ENCODE measurements at places on chromosomes 7 and 10.

DNA sequence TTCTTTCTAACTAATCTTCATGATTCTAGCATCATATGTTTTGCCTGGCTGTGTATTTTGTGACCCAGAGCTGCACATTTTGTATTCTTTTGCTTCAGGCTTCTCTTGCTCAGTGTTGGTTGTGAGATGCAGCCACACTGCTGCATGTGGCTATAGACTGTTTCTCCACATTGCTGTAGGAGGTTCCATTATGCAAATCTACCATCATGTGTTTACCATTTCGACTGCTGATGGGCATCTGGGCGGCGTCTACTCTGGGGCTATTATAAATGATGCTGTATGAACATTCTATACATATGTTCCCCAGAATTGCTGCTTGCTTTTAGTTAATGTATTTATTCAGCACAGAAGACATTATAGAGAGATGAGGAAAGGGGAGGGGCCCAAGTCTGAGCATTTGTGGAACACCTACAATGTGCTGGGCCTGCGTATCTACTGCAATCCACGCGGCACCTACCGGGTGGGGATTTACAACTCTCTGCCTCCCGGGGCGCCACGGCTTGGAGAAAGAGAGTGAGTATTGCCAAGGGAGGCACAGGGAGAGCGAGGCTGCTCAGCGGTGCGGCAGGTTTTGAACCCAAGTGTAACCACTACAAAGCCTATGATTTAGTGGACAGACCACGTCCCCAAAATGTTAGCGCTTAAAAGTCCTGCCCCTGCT lies 172.5 kb downstream of the PRKAG2 start:
- DNase-seq: no peak

DNA sequence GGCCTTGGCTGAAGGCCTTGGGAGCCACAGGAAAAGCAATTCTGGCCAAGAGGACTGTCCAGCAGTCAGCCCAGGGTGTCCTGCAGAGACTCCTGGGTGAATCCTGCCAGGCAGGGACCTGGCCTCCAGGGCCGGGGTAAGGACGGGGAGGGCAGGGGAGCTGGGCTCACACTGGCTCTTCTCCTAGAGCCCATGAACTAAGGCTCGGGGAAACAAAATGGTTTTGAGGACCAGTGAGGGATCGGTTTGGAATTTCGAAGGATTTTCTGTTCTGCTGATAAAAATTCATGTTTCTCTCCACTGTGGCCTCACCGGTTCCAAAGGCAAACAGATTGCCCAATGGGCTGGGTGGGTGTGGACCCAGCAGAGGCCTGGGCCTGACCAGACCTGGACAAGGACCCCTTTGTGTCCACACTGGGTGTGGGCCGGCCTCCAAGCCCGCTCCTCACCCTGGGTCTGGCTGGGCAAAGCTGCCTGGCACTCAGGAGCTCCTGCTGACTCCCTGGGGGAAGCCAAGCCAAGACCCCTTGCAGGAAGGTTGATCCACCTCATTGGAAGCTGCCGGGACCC lies 27.3 kb downstream of the FAM20C start:
- DNase-seq: no peak

DNA sequence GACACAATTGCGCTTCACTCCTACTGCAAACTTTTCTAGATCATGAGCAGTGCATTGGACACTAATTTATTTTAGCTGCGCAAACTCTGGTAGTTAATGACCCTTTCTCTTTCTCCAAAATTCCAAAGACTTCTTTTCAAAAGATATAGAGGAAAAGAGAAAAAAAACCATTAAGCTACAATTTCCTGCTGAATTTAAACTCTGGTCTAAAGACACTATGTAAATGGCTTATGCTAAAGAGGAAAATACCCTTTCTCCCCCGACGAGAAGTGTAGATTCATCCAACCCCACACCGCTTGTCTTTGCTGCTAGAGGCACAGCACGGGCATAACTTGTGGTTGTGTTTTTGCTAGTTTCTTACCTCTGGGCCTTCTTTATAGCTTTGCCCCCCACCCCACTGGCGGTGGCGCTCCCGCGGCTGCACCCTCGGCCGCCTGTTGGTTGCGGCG lies 84.1 kb downstream of the SNX10 start:
- DNase-seq: no peak

- DNase-seq: no peak
Observed at GRCh38 chr7:115066634-115067033, 144.7 kb downstream of the MDFIC start.

DNA sequence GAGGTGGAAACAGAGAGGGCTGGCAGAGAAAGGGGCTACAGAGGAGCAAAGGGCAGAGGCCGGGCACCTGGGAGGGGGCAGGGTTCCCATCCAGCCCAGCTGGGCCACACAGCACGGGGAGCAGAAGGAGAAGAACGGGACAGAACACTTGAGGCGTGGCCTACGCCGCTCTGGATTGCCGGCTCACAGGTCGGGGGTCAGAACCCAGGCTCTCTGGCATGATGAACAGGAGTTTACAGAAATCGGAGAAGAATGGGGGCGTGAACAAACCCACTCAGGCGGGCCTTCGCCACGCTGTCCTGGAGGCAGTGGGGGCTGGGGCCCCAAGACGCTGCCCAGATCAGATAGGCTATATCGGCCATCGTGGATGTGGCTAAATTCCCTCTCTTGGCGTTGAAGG lies 362.2 kb upstream of the SHH start:
- DNase-seq: no peak

- no peak for DNase-seq
Observed at GRCh38 chr7:19869979-19870378, 96.6 kb upstream of the TMEM196 start.

GRCh38 chr10:43108951-43109350 lies 29.3 kb upstream of the CSGALNACT2 start:
- no peak for DNase-seq

- DNase-seq: no peak
Observed at GRCh38 chr7:151012911-151013347, 11.4 kb downstream of the ATG9B start.

- no peak for DNase-seq
Observed at GRCh38 chr7:45920502-45921380, at the start of gene IGFBP3. TSS of gene IGFBP3 (minus strand) at chr7:45921272. CDS start at chr7:45921140, 132 bp downstream.

DNA sequence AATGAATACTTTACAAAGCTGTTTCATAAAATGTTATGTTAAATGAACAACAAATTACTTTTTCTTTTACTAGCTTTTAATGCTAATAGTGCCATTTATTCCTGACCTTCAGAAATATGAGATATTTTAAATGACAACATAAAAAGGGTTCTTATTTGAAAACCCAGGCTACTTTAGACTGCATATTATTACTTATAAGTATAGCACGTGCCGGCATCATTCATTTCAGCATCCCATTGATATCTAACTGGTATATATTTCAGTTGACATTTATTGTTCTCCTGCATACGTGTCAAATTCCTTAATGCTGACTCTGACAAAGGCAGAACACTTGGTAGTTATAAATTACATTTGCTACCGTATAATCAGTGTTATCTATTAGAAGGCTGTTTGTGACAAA lies 35.3 kb downstream of the PNLIPRP2 start:
- no peak for DNase-seq

DNA sequence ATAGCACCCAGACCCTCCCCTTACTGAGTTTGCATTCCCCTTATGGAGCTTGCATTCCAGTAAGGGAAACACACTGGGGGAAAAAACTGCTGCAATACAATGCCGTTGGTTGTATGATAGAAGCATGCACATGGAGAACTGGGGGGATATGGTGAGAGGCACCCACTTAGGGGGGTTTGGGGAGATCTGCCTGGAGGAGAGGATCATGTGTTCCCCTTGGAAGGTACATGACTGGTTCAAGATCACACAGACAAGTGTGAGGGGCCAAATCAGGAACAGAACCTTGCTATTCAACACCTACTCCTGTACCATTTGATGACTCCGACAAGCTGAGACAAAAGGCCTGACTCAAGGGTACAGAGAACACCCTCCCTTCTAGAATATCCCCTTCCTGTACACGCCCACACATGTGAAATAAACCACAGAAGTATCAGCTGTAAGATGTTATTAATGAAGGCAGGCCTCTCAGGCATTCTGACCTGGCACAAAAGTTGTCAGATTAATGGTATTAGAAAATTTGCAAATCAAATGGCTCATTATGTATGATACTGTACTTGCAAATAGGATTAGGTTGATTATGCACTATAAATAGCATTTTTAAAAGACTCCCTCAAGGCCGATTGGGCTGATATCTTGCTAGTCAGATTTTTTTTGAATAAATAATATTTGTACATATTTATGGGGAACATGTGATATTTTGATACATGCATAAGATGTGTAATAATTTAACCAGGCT lies 122.2 kb downstream of the NPY start:
- no peak for DNase-seq

DNA sequence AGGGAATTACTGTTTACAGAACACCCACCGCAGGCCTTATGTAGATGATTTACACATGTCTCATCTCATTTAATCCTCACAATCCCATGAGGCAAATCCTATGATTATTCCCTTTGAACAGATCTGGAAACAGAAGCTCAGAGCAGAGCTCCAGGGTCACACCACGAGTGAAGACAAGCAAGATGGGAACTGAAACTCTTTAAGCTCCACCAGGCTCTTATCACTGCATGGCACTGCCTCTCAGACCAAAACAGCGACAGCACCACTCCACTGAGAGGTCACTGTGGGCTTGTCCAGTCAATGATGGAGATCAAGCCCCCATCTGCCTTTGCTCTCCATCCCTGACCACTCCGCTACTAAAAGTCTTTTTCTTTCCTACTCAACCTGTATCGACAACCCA lies 5.9 kb downstream of the GRID1 start:
- DNase-seq: no peak

GRCh38 chr10:78025685-78026364 lies 3.5 kb downstream of the POLR3A start:
- DNase-seq: no peak

DNA sequence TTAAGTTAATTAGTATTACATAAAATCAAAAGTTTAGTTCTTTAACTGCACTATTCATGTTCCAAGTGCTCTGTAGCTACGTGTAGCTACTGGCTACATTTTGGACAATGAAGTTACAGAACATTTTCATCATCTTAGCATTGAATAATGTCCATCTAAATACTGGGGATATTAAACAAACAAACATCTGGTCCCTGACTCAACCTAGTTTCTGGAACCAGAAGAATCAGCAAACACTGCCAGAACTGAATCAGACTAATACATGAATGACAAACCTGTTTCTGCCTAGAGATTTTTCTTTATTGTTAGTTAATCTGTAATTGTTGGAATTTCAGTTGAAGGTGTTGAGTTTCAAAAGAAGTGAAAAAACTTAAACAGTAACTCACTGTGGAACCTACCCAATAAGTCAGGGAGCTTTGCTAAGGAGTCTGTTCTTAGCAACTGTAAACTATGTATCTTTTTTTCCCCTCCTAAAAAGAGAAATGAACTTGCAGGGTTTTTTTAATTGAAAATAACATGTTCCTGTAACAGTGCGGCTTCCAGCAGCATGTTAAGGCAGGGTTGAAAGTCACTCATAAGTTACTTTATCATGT lies 58.3 kb downstream of the CDK13 start:
- no peak for DNase-seq

DNA sequence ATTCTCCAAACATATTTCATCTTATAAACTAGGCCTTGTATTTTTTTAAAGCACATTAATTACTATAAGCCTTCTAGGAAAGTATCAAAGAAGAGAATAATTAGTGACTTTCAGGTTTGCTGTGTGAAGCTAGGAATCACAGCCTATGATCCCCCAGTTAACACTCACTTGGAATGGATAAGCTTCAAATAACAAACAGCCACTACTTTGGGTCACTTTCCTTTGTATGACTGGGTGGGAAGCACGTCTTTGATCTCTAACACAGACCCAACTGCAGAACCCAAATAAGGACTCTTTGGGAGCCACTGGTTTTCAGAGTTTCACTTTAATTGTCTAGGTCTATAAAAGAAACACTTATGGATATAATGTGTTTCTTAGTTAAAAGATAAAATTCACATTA lies 769.3 kb downstream of the MAGI2 start:
- no peak for DNase-seq

GRCh38 chr10:3573498-3573897 lies 211.5 kb downstream of the KLF6 start:
- no peak for DNase-seq

- DNase-seq: no peak
Observed at GRCh38 chr7:44472843-44473242, 17.6 kb downstream of the NUDCD3 start.

GRCh38 chr7:122014697-122015096 lies 129.4 kb downstream of the AASS start:
- DNase-seq: no peak

DNA sequence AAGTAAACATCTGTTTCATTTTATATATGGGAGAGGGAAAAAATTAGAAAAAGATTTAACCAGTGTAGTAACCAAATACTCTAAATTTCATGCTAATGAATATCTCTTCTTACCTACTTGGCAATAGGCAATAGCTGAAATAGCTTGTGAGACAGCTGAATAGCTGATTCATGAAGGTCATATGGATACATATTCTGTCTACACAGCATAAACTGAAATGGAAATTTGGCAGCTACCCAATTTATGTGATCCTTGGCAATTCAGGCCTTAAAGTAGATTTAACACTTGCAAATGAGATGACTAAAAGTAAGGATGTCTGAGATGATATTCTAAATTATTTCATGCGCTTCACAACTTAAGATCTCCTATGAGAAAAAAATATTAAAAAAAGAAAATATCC lies 261.2 kb upstream of the SEMA3A start:
- DNase-seq: no peak

GRCh38 chr10:129038522-129038921 lies 428.5 kb upstream of the MGMT start:
- DNase-seq: no peak

DNA sequence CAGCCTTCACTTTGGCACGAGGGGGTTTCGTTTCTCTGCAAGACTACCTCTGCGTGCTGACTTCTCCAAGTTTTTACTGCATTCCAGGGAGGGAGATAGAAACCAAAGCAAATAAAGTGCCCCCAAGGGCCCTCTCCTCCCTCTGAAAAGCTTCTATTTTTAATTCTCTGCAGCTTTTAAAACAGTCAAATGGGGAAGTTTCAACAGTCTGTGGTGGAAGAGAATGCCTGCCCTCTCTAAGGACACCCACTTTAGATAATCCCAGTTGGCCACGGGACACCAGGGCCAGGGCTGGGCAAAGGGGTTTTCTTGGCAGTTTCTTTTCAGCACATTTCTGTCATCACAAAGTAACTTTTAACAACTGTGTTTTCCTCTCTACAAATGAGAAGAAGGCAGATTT lies 386.7 kb upstream of the NPVF start:
- DNase-seq: no peak

- DNase-seq: no peak
Observed at GRCh38 chr10:43229208-43230061, 37.4 kb downstream of the RASGEF1A start.

GRCh38 chr10:119783665-119784027 lies 57.8 kb downstream of the INPP5F start:
- DNase-seq: no peak

GRCh38 chr7:89133357-89133756 lies 337.8 kb upstream of the TEX47 start:
- no peak for DNase-seq

GRCh38 chr7:139072796-139073195 lies 36.7 kb downstream of the ZC3HAV1 start:
- no peak for DNase-seq

GRCh38 chr10:43409385-43410109 lies 561 bp upstream of the HNRNPF start:
- DNase-seq: peak; percentile 72

All from stimulated activated naive CD4-positive, alpha-beta T cell (primary cell).